Stimulated activated CD4-positive, alpha-beta T cell treated with anti-CD3 and anti-CD28 coated beads, Interleukin-12 subunit alpha, Interleukin-12 subunit beta, amount 100 ng/mL, for 24 hours (primary cell): ENCODE measurements at places on chromosomes 11 and 22.

DNA sequence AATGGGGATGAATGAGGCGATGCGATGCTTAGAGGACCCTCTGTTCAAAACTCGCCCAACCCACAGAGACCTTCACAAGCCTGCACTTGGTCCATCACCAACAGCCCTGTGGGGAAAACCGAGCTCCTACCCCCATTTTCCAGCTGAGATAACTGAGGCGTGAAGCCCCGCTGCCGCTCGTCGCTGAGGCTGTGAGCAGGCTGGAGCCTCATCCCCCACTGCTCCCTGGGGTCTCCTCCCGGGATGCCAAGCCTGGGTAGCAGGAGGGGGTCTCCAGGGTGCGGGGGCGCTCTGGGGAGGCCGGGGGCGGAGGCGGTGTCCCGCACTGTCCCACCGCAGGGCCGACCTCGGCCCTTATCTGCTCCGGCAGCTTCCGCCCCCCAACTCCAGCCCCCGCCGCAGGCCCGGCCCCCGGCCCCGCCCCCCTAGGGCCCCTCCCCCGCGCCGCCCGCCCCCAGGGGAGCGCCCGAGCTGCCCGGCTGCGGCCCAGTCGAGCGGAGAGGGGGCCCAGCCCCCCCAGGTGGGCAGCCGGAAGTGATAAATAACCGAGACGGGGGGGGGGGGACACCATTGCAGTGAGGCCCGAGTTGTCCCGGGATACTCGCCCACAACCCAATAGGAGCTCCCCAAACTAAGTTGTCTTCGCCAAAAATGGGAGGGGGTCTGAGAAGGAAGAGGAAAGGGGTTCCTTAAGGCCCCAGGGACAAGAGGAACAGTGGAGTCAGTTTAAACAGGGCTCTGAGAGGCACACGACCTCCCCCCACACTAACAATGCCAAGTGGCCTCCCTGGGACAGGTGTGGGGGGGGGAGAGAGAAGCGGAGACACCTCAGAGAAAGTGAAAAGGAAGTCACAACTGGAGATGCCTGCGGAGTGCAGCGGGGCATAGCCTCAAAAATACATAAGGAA, 8.3 kb upstream of the SLC39A13 start:
- no peak for DNase-seq

DNA sequence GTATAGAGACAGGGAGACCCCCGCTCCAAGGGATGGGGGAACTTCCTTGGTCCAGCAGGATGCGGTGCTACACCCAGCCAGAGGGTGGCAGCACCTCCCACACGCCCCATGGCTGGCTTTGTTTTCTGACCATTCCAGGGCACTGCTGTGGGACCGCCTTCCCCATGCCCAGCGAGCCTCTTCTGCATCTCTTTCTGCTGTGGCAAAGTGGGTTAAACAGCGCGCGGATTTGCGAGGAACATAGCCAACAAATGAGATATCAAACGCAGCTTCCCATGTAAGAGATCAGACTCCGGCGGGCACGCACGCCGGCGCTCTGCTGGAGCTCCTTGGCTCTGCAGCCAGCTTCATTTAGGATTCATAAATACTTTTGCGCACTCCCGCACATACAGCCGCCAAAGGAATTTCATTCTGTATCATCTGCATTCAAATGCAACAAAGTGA, 485.8 kb upstream of the CADM1 start:
- DNase-seq: no peak

DNA sequence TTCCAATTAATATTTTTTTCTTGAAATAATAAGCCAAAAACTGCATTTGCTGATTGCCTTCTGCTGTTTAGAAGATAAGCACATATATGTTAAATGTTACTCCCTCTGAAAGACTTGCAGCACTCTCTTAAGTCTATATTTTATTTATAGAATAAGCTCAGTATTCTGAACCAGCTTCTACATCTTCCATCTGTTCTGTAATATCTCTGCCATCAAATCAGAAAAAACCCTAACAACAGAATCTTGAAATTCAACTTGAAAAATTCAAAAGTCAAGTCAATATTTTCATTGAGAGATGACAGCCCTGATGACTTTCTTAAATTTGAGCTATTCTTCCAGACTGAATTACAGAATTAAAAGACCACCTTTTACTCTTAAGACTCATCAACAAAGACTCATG, 247.9 kb downstream of the NELL1 start:
- no peak for DNase-seq

DNA sequence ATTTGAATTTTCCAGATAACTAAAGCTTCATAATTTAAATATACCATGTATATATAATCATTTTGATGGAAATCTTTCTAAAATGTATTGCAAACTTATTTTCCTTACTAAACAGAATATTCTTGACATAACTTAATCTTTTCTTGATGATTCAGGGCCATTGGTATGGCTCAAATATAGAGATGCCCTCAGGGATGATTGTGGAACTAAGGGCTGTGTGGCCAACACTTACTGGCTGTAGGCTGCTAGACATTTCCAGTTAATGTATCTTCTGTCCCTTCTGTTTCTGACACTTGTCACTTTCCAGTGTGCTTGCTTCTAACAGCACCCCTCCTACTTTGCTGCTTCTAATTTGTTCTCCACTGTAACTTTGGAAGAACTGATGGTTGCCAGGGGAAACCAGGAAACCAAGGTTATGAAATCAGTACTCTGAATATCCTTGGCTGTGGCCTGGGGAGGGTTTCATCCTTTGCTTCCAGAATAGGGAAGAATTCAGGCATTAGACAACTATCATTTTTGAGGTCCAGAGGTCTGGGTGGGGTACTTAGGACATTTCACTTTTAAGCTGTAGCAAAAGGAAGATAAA, 697.2 kb downstream of the ETS1 start:
- DNase-seq: no peak

DNA sequence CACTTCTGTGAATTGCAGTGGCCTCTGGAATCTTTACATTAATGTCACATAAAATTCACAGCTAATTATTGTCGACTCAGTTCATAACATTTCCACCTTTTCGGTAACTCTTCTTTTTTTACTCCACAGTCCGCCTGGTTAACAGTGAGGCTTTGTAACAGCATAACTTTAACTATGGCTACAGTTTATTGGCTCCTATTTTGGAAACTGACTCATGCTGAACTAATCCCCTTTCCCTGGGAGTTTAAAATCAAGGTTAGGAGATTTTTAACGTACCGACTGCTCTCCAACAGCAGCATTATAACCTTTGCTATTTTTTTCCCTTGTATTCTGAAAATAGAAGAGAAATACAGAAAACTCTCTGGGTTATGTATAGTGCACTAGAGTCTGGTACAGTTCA, 3.2 kb upstream of the POGLUT3 start:
- no peak for DNase-seq

GRCh38 chr11:70319396-70320076, 49.0 kb downstream of the PPFIA1 start:
- no peak for DNase-seq

DNA sequence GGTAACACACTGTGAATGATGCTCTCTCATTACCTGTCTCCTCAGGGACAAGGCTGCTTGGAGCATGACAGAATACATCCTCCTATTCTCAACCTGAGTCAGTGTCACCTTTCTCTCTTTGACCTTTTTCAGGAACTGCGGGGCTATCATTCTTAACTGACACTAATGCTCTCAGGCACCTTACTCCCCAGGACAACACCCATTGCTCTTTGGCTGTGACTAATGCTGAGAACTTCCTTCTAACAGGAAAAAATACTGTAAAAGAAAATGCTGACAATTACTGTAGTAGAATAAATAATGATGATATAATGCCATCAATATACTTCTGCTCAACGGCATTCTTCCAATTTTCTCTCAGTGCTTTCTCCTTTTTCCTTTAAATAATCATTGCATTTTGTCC, 2082.7 kb upstream of the RAG2 start:
- DNase-seq: no peak

DNA sequence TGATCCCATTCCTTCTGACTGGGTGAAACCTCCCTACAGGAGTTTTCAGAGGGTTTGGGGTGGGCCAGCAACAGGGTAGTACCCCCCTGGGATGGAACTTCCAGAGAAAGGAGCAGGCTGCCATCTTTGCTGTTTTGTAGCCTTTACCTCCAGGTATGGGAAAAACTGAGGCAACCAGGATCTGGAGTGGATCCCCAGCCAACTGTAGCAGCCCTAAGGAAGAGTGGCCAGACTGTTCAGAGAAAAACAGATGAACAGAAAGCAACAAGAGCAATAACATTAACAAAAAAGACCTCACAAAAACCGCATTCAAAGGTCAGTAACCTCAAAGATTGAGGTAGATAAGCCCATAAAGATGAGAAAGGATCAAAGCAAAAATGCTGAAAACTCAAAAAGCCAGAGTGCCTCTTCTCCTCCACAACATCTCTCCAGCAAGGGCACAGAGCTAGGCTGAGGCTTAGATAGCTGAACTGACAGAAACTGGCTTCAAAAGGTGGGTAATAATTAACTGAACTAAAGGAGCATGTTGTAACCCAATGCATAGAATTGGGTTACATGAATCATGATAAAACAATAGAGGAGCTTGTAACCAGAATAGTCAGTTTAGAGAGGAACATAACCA, 1288.6 kb upstream of the CNTN5 start:
- DNase-seq: no peak

- DNase-seq: no peak
Measured at GRCh38 chr11:69497221-69497787, 15.8 kb downstream of the LINC01488 start.
